ENCODE measurements at places on chromosomes 12 and 14.
A peak's percentile ranks its signal among the peaks of the same experiment; 100 is the strongest.

DNA sequence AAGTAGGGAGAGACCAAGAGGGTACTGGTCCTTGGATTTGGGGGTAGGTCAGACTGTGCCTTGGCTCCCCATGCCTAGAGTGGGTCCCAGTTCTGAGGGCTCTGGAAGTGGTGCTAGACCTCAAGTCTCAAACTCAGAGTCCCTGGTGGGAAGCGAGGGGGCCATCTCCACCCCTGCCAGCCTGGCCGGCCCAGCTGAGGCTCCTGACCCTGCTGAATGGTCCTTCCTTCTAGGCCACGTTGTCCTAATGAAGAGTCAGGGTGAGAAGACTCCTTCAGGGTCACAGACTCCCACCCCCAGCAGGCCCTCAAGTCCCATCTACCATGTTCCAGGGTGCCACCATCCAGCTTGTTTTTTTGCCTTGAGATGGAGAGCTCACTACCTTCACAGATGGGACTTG, 12.9 kb downstream of the SERPINA6 start:
- DNase-seq, result no peak

DNA sequence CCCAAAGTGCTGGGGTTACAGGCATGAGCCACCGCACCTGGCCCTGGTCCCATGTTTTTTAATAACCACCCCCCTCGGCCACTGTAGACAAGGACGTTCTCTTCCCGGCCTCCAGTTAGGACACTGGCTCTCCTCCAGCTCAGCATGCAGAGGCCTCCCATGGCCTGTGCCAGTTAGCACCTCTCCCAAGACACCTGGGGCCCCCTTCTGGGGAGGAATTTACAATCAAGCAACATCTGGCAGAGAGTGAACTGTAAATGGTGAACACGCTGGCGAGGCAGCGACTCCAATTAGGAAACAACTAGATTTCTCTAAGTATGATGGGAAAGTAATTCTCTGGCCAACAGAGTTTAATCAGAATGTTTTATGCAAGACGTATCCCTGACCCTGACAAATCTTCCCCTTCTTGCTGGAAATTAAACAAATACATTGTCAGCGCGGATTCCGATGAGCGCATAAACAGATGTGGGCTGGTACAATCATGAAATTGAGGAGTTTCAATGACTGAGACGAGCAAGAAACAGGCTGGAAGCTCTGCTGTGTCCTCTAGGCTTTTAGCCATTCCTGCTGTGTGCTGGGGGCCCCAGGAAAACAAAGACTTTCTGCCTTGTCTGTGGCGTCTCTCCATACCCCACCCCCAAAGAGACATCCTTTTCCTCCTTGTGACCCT, 61.7 kb upstream of the DLK1 start:
- DNase-seq, result peak; percentile 82

- no peak for DNase-seq
Observed at GRCh38 chr12:110921262-110921661, 883 bp upstream of the MYL2 start.

DNA sequence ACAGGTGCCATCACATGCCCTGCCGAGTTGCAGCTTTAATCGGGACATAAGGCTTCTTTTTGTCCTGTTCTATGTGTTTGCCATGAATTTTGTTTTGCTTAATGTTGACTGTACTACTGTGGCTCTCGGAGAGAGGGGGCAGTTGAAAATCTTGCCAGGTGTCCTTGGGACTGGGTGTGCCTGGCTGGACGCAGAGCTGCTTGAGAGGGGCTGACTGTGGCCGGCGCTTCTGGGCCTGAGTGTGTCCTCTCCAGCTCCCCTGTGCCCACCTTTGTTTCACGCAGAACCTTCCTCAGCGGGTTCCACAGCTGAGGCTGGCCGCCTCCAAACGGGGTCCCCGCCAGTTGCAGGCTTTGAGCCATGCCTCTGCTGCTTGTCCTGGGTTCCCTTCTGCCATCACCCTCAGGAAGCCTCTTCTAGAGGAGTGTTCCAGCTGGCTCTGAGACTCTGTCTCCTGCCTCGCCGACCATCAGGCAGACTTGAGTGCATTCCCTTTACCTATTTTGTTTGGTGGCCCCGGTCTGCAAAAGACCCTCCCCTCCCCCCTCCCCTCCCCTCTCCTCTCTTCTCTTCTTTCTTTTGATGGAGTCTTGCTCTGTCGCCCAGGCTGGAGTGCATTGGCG, 49.7 kb downstream of the DDX51 start:
- no peak for DNase-seq

- DNase-seq, result no peak
Observed at GRCh38 chr14:99394602-99395156, 86.0 kb downstream of the SETD3 start.

DNA sequence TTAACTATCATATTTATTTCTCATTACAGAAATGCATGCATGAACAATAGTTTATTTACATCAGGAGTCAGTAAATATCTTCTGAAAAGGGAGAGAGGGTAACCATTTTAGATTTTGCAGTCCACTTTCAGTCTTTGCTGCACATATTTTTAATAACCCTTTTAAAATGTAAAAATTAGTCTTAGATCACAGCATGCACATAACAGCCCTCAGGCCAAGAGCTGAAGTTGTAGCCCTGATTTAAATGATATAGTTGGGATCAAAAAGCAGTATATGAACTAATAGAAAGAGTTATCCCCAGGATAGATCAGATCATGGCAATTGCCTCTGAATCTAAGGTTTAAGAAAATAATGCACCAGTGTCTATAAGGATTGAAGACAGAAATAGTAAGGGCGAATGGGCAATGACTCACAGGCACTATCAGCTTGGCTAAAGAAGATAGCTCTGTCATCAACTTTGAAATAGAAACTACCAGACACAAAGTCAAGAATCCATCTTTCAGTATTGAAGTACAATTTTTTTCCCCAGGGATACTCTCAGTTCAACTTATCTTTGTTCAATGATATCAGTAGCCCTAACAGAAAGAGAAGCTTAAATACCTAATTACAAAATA, 13.1 kb upstream of the CLEC7A start:
- DNase-seq, result no peak

DNA sequence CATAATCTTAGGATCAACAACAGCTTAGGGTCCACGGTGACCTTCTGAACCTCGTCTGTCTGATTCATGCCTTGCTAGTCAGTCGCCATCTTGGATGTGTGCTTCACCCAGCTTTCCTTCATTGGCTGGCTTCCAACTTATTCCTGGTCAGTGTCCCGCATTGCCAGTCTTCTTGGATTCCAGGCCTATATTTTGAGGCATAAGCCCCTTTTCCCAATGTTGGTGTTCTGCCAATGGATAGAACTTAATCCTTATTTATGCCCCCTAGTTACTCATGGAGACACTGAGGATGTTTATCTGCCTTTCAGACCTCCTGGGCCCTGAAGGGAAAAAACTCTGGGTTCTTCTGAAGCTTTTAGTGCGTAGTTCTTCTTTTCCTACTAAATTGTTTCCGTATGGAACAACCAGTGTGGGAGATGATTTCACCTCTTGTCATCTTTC, 5.8 kb downstream of the JDP2 start:
- peak; percentile 77 for DNase-seq

DNA sequence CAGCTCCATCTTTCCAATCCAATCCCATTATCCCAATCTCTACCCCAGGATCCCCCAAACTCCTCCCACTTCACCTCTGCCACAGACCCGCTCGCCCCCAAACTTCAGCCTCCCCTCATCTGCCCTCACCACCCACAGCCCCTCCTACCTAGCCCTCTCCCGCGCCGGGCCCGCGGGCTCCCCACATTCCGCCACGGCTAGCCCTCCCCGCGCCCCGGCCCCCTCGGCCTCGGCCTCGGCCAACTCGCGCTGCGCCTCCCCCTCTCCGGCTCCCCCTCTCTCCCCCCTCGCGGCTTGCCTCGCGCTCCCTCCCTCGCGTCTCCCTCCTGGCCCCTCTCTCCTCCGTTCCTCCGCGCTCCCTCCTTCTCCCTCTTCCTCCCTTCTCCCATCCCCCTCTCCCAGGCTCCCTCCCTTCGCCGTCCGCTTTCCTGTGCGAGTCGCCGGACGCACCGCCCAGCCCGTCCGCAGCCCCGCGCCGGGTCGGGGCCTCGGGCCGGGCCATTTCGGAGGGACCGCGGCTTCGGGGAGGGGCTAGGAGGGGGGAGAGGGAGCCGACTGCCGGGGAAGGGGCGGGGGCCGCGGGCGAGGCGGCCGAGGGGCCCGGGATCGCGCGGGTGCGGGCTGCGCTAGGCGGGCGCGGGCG, at the start of gene ATN1:
ATN1 (plus strand) TSS at position 581 of the 643 bp plus-strand sequence. CDS start 6,043 bp downstream, outside the sequence.
- DNase-seq, result peak; percentile 77

GRCh38 chr14:97699026-97699425, 901.8 kb downstream of the VRK1 start:
- DNase-seq, result no peak

DNA sequence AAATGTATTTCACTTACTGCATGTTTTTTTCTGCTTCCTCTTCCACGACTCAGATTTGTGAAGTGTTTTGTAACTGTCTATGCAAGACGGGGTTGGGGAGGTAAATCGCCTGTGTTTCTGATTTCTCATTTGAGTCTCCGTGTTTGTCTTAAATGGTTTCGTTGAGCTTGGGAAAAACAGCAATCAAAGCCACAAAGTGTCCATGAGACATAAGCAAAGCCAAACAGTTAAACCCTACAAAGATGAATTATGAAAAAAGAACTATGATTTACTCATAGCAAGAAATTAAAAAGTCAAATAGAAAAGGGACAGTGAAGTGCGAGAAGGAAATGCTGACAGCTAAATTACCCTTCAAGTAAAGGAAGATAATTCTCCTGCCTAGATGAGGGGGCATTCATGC, 164.3 kb upstream of the TMPO start:
- DNase-seq, result no peak

DNA sequence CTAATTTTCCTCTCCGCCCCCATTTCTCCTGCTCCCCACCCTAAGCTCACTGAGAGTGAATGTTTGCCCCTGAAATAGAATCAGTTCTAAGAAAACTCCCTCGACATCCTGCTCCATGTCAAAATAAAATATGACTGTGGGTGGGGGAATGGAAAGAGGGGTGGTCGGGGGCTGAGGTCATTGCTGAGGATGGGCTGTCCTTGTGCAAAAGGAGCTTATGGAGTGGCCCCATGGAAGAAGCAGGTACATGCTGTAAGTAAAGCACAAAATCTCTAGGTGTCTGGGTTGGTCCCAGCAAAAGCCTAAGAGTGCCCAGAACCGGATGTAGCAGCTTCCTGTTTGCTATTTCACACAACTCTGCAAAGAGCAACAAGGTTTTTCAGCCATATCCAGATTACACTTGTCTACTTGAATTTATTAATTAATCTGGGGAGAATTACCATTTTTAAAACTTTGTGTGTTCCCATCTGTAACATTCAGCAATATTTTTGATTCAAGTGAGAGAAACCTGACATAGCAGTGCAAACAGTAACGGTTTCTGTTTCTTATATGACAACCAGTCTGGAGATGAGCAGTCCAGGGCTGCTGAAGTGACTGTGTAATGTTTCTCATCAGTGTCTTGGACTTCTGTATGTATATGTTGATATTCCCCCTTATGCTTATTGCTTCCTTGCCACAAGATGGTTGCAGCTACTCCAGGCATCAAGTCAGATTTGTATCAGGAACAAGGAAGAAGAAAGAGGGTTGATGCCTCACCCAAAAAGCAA, 40.4 kb upstream of the GZMB start:
- DNase-seq, result no peak

DNA sequence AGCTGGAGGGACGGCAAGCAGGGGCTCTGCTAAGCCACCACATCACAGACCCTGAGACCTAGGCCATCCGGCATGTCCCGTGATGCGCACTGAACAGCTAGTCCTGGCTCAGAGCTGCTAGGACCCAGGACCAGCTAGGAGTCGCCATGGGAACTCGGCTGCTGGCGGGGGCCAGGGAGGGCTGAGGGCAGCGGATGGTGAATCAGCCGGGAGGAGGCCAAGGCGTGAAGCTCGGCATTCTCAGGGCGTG, 5.1 kb downstream of the AHNAK2 start:
- peak; percentile 95 for DNase-seq

DNA sequence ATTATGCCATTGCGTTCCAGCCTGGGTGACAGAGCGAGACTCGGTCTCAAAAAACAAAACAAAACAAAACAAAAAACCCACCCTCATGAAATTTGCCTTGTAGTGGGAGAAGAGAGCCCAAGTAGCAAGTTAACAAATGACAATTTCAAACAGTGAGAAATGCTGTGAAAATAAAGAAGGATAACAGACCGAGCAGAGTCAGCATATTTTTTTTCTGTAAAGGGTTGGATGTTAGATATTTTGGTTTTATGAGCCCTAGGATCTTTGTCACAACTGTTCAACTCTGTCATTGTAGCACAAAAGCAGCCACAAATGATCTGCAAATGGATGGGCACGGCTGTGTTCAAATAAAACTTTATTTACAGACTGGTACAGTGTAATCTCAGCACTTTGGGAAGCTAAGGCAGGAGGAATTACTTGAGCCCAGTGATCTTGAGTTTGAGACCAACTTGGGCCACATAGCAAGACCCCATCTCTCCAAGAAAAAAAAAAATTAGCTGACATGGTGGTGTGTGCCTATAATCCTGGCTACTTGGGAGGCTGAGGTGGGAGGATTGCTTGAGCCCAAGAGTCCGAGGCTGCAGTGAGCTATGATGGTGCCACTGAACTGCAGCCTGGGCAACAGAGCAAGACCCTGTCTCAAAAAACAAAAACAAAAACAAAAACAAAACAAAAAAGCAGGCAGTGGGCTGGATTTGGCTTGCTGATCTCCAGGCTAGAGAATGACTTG, 117.1 kb downstream of the PTPN11 start:
- no peak for DNase-seq

- no peak for DNase-seq
Observed at GRCh38 chr12:111166779-111167540, 201.9 kb downstream of the PHETA1 start.

DNA sequence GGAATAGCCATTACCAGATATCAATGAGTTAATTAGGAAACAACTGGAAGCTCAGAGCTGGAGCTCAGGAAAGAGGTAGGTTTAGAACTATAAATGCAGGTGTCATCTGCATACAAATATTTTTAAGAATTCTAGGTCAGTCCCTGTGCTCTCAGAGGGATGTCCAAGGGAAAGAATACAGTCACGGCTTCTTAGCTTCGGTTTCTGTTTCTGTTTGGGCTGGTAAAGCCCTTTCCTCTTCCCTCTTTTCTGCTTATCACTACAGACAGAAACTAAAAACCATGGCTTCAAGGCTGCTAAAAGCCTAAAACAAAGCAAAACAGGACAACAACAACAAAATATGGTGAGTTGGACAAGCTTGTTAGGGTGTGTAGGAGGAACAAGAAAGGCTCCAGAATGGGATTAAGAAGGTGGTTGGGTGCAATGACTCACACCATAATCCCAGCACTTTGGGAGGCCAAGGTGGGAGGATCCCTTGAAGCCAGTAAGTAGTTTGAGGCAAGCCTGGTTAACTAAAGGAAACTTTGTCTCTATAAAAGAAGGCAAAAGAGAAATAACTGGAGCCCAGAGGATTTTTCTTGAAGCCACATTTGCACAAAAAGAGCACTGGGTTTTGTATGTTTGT, 113.0 kb downstream of the SEC23A start:
- no peak for DNase-seq

Measured in AG10803 (cell line).